GM06990 (cell line): ENCODE measurements at places on chromosomes 11 and 22.

DNA sequence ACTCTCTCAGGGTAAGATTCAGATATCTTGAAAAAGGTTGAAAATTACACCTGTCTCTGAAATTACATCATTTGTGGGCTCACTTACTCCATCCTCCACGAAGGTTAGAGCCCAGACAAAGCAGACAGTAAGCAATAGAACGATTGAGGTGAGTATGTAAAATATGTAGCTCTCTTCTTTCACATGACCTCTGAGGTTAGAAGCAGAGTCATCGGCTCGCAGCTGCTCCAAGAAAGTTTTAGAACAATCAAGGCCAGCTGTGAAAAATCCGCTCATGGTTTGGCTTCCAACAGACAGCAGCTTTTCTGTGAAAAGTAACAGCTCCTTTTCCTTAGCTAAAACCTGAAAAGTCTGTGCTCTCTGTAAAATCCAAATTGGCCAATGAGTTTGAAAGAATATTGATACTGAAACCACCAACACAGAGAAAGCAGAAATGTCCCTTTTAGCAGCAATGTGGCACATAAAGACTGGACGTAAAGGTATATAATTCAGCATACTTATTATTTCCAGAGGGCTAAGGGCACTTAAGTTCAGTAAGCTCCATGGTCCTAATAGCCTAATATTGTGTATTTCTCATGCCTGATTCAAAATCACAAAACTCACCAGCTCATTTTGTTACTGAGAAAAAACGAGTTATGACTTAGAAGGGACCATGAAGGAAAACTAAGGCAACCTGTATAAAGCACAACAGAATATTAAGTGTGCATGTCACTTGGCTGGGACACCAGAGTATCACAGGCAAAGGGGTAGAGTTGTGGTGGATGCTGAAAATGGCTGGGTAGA lies 78.2 kb downstream of the FAM76B start:
- peak; percentile 37 for DNase-seq

DNA sequence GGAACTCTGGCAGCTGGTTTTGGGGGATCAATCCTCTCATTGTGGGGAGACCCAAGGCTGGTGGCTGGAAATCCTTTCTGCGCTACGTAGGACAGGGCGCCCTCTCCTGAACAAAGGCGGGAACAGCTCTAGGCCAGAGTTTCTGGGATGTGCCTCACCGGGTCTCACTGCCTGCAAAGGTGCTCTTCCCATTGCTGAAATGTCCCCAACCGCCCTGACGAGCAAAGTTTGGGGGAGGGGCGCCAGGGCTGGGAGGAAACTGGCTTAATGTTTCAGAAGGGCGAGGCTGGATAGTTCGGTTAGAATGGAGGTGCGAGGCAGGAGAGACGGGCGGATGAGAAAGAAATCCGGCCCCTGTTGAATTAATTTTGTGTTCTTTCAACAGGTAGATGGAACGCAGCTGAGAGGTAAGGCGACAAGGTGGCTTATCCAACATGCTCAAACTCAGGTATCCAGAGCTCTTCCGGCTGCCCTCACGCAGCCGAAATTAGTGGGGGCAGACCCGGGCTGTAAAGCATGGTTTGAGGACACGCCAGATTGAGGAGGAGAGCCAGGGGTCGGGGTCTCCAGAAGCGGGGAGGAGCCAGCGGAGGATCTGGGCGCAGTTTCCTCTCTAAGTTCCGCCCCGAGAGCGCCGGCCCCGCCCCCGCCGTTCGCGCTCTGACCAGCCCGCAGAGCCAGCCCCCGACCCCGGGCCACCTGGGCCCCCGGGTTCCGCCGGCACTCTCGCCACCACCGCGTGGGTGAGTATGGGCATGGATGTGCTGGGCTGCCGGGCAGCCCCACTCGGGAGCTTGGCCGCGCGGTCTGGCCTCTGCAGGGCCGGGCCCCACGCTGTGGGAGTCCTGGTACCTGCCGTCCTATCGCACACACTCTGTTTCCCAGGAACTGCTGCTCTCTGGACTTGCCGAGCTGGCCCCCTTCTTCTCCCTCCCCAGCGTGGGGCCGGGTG lies at the start of gene PGAP2:
PGAP2 (plus strand) TSS at position 652 of the 952 bp plus-strand sequence. CDS start 2,700 bp downstream, outside the sequence.
- DNase-seq: peak; percentile 75

DNA sequence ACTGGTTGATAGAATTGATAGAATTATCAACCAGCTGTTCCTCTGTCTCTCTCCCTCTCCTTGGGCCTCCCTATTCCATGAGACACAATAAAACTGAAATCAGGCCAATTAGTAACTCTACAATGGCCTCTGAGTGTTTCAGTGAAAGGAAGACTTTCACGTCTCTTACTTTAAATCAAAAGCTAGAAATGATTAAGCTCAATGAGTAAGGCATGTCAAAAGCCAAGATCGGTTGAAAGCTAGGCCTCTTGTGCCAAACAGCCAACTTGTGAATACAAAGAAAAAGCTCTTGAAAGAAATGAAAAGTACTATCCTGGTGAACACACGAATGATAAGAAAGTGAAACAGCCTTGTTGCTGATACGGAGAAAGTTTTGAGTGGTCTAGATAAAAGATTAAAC lies 16.6 kb downstream of the PIH1D2 start:
- no peak for DNase-seq

GRCh38 chr11:127063241-127063640 lies 62.7 kb upstream of the KIRREL3 start:
- no peak for DNase-seq

- no peak for DNase-seq
Measured at GRCh38 chr11:101459020-101459419, 124.8 kb downstream of the TRPC6 start.

- no peak for DNase-seq
Measured at GRCh38 chr11:102794382-102794781, 3.6 kb downstream of the MMP1 start.

DNA sequence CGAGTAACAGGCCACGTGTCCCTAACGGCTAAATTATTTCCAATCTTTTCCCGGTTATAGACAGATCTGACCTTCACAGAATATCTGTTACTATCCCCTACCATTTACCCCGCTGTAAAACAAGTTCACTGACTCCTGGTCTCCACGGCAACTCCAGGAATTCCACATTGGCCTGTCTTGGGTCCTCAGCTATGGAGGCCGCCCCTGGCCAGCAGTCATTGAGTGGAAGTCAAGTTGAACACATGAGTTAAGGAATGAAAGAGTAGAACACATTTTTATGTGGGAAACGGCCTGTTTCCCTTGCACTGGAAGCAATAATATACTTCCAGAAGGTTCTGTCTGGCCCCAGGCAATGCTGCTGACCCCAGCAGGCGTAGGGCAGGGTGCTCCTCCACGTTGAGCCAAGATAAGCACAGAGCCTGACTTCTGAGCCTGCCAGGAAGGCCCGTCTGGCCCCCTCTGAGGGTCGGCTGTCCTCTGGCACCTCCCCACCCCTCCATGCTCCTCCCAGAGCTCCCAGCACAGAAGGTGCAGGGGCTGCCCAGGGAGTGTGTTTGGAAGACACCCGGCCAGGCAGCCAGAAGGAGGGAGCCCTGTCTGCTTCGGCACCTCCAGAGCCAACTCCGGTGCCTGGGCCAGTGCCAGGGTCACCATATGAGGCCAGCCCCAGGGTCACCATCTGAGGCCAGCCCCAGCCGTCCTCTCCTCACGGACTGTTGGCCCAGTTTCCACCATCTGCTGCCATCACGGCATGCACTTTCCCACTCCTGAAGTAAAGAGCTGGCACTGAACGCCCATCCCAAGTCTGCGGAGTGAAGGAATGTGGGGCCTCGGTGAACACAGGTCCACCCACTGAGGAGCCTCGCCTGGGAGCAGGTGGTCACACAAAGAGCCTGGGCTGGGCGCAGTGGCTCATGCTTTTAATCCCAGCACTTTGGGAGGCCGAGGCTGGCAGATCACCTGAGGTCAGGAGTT lies 813.2 kb downstream of the BRD1 start:
- DNase-seq: no peak

- no peak for DNase-seq
Measured at GRCh38 chr11:12111549-12112520, 1.4 kb downstream of the MICAL2 start.

DNA sequence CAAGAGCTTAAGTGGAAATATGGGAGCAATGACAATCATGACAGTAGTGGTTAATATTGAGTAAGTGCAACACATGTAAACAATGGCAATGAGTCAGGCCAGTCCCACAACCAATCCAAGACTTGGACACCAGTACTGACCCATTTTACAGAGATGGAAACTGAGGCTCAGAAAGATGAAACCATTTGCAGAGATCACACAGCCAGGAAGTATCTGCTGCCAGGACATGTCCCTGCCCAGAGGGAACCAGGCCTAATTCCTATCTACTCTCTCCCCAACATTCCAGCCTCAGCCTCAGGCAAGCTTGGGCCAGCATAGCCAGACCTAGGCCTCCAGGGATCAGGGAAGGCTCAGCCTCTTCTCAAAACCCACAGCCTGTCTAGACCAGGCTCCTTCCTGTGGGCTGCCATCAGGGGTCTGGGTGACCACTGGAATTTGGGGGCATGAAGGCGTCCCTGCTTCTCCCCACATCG lies 395.1 kb downstream of the MN1 start:
- DNase-seq: no peak

DNA sequence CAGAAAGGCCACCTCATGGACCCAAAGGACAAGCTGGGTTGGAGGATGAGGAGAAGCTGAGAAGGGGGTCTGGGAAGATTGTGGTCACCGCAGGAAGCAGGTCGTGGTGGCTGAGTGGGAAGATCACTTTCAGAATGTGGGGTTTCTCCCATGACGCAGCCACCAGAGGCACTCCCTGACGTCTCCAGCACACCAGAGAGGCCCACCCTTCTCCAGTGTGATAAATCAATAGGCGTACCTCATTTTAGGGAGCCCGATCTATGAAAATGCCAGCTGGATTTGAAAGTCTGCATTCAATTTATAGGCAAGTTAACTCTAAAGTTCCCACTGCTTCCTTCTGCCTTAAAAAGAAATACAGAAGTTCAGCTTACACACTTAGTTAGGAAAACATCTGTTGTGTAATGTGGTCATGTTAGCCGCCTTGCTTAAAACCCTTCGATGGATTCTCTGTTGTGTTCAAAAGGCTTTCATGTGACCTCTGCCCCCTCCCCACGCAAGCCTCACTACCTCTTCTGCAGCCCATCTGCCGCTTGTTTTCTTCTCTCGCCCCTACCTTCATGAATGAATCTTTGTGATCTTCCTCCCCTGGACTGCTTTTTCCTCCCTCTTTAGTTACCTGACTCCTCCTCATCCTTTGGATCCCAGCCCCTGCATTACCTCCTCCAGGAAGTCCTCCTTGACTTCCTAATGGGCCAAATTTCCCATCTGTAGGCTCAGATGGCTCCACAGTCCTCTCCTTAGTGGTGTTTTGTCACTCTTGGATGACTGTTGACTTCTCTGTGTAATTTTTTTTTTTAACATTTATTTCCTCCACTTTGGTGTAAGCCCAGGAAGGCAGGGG lies 10.7 kb downstream of the TSPAN18 start:
- no peak for DNase-seq
